IPS-NIHi11 (cell line): ENCODE measurements at places on chromosomes 6 and 20.

GRCh38 chr6:37048851-37049757 is 43.6 kb downstream of the FGD2 start:
- no peak for DNase-seq

GRCh38 chr20:5580940-5581708 is 169.1 kb upstream of the SHLD1 start:
- DNase-seq = no peak

- no peak for DNase-seq
Observed at GRCh38 chr6:160387916-160388643, 39.9 kb downstream of the SLC22A3 start.

GRCh38 chr6:157097255-157097955 is 225.9 kb downstream of the TMEM242 start:
- DNase-seq = no peak

GRCh38 chr6:155309150-155309549 is 5.1 kb downstream of the TFB1M start:
- DNase-seq = no peak

DNA sequence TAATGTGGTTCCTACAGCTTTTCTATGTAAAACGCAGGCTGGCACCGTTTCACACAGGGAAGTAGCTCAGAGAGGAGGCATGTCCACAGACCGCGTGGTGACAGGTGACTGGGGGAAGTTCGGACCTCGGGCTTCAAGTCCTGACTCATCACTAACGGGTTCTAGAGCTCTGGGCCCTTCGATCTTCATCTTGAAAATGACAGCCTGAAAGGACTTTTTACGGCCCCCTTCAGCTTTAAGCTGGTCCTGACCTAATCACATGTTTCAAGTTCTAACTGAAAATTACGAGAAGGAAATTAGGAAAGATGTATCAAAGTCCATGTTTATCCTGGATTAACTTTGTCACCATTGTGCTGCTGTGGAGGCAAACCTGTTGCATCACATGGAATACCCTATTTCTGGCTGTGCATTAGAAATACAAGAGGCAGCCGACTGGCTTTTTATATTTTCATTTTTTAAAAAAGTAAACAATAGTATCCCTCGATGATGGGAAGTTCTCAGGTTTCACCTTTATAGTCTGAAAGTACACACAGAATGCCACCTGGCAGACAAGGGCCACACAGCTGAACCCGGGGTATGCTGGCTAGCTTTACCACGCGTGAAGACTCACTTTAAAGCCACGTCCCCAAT is 2.0 kb downstream of the MAN1A1 start:
- no peak for DNase-seq

- no peak for DNase-seq
Observed at GRCh38 chr20:47479506-47479905, 22.2 kb upstream of the NCOA3 start.

DNA sequence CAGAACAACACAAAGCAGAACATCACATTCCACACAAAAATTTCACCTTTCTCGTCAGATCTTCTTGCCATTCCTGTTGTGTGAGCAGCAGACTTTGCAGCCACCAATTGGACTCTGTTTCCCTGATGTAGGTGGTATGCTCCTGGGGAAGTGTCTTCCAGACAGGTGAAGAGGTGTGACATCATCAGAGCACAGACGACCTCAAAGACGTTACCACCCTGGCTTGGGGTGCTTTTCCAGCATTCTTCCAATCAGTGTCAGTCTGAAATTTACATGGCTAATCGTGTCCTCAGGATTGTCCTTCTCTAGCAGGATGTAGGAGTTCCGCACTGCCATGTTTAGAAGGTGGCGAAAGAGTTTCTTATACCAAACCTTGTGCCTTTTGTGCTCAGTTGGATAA is 31.6 kb upstream of the RIMS4 start:
- no peak for DNase-seq

DNA sequence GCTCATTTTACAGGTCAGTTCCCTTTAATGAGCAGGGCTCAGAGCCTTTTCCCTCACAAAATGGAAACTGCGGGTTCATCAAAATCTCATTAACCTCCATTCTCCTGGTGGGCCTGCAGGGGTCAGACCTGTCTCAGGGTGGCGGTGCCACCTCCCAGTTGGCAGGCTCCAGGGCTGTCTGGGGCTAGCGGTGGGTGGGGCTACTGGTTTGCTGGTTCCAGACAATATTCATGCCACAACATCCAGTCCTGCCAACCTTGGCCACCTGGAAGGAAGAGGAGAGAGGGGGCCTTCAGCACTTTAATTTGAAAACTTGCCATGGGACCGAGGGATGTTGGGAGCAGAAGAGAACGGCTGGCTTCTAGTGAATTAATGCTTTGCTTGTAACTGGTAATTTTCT is 41.9 kb upstream of the CTNNBL1 start:
- DNase-seq = peak; percentile 73

DNA sequence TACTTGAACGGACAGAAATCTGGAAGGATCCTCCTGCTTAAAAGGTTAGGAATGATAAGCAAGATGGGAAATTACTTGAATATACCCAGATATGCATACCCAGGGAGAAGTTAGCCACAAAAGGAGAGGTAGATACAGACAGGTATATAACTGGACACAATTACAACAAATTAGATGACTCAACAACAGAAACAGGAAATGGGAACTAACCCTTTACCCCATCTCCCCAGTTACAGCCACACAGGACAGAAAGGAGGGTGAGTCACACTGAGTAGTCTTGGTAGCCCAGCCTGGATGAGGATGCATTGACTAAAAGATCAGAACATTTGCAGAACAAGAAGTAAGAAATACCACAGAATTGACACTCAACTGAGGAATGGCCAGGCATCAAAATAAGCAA is 61.2 kb downstream of the C6orf52 start:
- no peak for DNase-seq

GRCh38 chr6:37809197-37809543 is 10.4 kb upstream of the ZFAND3 start:
- DNase-seq = no peak

GRCh38 chr6:138607478-138608433 is 108.5 kb upstream of the NHSL1 start:
- DNase-seq = no peak

- DNase-seq = peak; percentile 62
Observed at GRCh38 chr20:41029150-41029901, 704 bp downstream of the TOP1 start.

GRCh38 chr20:43843965-43844660 is 70.5 kb upstream of the TOX2 start:
- DNase-seq = no peak

GRCh38 chr6:24861934-24862333 is 63.2 kb upstream of the ARMH2 start:
- DNase-seq = no peak

GRCh38 chr6:137424251-137424650 is 69.9 kb downstream of the OLIG3 start:
- DNase-seq = no peak

GRCh38 chr20:6241591-6241990 is 118.8 kb upstream of the FERMT1 start:
- no peak for DNase-seq

- DNase-seq = no peak
Observed at GRCh38 chr6:74768738-74769137, 437.1 kb downstream of the COL12A1 start.

DNA sequence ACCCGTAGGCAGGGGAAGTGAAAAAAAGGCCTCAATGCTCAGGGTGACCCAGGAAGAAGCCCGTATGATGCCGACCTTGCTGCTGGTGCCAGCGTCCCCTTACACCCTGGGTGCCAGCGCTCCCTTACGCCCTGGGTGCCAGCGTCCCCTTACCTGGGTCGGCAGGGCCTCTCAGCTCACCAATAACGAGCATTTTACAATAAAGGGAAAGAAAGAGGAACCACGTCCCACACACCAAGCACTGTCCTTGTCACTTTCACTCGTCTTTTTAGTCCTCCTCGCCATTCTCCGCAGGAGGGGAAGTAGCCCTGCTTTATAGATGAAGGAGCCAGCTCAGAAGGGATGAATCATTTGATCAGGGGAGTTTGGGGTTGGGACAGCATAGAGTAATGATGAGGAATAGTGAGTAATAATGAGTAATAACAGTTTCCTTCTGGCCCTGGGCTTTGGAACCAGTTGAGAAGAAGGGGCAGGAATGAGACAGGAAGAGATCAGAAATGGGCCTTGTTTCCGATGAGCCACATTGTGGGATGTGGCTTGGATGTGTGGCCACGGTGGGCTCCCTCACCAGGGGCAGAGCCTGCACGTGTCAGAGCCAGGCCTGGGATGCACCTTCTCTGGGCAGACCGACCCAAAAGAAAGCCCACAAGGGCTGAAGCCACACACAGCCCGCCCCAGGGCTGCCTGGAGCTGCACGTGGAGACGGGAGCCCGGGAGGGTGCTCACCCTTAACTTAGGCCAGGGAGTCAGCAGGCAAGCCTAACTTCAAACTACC is 75.7 kb downstream of the SYNJ2 start:
- no peak for DNase-seq

GRCh38 chr6:121897337-121897760 is 461.9 kb downstream of the GJA1 start:
- DNase-seq = peak; percentile 18

DNA sequence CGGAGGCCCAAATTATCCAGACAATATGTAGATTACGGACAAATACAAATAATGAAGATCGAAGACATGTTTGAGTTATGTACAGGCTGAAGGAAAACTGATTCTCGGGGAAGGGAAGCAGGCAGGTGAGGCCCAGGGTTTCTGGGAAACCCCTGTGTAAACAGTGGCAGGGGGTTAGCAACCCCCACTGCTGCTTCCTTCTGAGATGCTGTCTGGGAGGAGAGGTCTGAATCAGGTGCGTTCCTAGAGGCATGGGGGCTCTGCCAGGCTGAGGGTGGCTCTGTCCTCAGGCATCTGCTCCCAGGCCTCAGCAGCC is 7.2 kb upstream of the MDGA1 start:
- no peak for DNase-seq

DNA sequence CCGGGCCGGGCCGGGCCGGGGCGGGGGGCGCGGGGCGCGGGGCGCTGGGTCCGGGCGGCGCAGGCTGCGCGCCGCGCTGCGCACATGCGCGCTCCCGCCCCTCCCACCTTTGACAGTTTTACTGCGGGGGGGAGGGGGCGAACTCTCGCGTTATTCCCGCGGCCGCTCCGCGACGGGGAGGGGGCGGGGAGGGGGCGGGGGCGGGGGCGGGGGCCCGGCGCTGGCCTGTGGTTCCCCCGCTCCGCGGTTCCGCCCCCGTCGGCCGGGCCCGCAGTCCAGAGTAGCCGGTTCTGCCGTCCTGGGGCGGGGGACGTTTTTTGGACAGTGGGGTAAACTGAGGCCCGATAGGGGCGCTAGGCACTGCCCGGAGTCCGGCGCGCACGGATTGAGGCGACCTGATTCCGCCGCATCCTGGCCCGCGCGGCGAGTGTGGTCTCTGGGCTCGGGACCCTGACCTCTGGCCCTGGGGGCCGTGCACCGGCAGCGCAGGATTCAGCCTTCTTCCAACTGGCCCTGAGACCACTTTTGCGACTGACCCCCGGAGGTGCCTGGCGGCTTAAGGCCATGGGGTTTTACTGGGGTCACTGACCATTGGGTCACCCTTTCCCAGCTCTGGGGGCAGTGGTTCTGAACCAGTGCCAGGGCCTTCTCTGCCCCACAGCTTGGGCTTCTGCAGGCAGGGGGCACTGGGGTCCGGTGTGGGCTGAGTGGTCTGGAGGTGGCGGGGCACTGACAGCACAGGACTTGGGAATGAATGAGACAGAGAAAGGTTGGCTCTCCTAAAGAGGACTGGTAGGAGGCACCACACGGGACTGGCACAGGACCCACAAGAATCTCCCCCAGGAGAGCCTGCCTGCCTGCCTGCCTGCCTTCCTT is at the start of gene ZNF512B:
ZNF512B (minus strand) TSS at position 93 of the 876 bp plus-strand sequence. CDS start 1,980 bp downstream, outside the sequence.
- DNase-seq = peak; percentile 90

GRCh38 chr6:145428706-145429105 is 306.6 kb downstream of the EPM2A start:
- DNase-seq = no peak

DNA sequence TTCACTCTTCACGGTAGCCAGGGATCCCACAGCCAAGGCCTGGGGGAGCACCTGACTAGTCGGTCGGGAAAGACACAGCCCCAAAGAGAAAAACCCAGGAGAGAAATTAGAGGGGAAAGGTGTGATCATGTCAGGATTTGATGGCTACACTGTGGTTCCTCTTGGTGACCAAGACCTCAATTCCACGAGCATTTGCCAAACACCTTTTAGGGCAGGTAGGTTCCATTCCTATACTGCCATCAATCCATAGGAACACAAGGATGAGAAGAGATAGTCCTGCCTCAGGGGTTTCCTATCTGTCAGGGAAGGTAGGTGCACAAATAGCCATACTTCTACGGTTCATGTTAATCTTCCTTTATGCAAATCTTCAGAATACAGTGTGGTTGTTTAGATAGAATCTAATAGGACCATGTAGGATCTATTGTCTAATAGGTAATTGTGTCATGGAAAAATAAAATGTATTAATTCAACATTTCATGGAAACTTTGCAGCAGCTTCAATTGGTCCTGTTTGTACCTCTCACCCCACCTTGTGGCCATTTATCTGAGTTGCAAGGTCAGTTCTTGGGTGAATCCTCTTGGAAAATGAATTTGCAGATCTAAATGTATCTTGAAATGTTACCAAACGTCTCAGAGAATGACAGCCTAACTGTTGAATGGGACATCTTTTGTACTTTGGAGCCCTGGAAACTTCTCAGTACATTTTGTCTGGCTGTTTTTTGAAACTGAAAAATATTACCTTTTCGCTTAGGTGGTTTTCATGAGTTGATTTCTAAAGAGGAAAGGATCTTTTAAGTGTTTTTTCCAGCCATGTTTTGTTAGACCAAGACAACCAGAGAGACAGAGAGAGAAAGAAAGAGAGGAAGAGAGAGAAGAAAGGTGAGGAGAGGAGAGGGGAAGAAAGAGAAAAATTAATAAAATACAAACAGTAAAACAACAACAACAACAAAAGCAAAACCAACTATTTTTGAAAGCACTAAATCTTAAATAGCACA is 33.7 kb upstream of the IYD start:
- peak; percentile 52 for DNase-seq

DNA sequence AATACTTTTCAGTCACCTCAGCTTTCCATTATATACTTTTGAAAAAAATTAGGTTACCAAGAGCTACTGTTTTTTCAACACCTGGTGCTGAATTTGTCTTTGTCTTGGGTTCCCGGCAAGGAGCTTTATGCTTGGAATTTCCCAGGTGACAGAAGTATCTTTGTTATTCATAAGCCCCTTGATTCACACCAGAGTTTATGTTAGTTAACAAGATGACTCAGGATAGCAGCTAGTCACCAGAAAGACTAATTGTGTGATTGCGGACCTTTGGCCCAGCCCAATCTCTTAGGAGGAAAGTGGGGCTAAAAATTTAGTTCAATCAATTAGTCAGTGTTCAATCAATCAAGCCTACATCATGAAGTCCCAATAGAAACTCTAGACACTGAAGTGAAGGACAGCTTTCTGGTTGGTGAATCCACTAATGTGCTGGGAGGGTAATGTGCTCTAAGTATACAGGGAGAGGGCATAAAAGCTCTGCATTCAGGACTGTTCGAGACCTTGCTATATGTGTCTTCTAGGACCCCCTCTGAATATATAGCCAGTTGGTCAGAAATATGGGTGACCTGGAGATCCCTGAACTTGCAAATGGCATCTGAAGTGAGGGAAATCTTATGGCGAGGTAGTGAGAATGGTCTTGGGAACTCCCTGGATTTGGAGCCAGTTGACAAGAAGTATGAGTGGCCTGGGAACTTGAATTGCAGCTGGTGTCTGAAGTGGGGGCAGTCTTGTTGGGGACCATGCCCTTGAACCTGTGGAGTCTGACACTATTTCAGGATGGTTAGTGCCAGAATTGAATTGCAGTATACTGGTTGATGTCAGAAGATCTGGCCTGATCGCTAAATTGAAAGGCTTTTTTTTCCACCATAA is 16.2 kb downstream of the TMEM30A start:
- DNase-seq = peak; percentile 33
